ENCODE measurements at places on chromosomes 2 and 18.

DNA sequence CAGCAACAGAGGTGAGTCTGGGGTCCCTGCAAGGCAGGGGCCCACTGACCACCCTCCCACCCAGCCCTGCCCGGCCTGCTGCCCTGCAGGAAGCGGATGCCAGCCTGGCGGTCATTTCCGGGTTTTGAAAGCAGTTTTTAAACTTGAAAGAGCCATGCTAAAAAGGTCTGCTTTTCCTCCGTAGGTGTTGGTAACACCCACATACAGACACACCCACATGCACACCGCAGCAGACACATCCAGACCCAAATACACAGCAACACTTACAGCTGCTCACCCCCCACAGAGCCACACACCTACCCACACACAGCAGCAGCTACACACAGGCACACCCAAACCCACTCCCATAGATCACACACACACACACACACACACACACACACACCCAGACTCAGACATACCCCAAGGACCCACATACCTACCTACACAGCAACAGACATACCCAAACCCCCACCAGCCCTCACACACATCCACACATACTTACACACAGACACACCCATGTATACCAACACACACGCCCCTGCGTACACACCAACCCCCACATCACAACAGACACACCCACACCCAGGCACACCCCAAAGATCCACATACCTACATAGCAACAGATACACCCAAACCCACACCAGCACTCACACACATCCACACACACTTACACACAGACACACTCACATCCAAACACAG, 7.6 kb downstream of the ZFP36L2 start:
- peak; percentile 84 for DNase-seq

DNA sequence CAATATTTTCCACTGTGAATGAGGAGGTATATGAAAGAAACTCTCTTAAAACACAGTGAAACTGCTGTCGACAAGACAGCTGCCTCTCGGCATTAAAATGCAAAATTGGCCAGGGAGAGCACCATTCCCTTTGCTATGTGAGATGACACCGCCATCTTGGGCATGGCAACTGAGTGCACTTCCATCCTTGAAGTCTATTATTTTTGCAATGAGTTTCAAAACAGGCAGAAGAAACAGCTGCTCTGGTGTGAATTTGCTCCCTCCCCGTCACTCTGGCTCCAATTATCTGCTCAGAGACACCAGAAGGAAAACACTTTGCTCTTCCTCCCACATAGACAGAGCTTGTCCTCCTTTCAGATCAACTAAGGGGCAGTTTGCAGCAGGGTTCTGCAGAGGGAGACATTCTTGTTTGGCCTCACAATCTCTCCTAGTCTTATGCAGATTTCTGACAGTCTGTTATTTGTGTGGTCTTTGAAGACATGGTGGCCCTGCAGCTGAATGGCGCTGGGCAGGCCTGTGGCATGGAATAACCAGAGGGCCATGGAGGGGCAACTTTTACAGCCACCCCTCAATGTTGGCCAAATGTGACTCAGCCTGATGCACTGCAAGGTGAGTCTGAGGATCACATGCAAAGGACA, 48.6 kb upstream of the SEC11C start:
- DNase-seq = no peak

GRCh38 chr2:121994238-121995206, 239.1 kb downstream of the TSN start:
- no peak for DNase-seq

- DNase-seq = no peak
Observed at GRCh38 chr2:212477571-212477970, 61.0 kb downstream of the ERBB4 start.

GRCh38 chr2:188474316-188474715, 182.6 kb downstream of the GULP1 start:
- no peak for DNase-seq

- no peak for DNase-seq
Observed at GRCh38 chr18:47373465-47373864, 122.0 kb upstream of the SKOR2 start.

DNA sequence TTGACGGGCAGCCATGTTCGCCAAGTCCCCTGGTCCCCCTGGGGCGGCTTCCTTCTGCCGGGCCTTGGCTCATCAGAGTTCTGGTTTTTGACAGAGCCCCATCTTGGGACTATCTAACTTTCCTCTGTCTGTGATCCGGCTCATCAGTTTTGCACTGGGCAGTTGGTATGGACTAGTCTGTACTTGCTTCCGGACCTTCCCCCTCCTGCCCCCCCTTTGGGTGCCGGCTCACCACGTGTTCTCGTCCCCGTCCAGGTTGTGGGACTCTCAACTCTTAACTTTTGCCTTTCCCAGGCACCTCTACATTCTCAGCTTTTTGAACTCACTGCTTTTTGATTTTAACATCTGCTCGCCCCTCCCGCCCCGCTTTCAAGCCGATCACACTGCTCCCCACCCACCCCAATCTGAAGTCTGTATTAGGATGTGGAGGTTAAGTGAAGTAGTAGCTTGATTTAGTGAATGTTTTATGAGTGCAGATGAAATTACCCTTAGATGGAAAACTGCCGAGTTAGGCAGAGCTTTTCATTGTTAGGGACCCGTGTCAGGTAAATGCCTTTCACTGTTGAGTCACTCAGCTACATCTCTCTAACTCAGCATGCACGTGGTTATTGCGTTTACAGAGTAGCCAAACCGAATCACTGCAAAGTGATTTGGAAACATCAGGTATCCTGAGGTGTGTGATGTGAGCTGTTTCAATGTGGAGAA, 874 bp downstream of the WDR43 start:
- peak; percentile 82 for DNase-seq

- DNase-seq = peak; percentile 61
Observed at GRCh38 chr2:19987936-19988335, 2.0 kb downstream of the WDR35 start.

- DNase-seq = peak; percentile 58
Observed at GRCh38 chr18:21853016-21853415, 112.4 kb downstream of the MIB1 start.

GRCh38 chr2:237911363-237912017, 52.1 kb downstream of the RAMP1 start:
- DNase-seq = no peak
